ENCODE measurements at places on chromosomes 7 and 10.

GRCh38 chr10:29437871-29438270 is 149.0 kb downstream of the LYZL1 start:
- DNase-seq = no peak
- H3K4me1 ChIP-seq = no peaks in the 10 kb centered on the region
- H3K27me3 ChIP-seq = no peaks in the 10 kb centered on the region
- H3K4me3 ChIP-seq = no peak overlapping the region

DNA sequence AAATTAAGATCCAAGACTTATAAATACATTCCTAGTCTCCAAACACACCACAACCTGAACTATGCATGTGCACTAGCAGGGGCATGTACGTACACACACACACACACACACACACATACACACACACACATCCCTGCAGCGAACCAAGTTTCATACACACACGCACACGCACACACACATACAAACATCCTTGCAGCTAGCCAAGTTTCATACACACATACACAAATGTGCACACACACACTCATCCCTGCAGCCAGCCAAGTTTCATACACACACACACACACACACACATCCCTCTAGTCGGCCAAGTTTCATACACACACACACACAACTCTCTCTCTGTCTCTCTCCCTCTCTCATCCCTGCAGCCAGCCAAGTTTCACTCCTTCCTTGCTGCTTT is 82.7 kb upstream of the WIPF3 start:
- H3K4me1 ChIP-seq = no peaks in the 10 kb centered on the region
- no peak for DNase-seq

DNA sequence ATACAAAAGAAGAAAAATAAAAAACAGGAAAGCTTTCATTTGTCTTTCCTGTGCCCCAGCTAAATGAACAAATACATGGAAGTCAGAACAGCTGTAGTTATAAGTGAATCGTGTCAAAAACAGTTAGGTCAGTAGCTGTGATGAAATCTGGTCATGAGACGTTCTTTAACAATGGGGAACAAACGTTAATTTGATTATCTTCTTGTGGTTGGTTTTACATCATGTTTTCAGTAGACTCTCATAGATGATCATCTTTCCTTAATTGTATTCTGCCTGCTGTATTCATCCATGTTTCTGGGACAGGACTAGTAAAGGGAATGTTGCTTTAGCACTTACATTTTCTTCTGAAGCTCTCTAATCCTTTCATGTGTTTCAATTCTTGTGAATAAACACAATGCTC is 97.0 kb downstream of the PCLO start:
- no peak for DNase-seq
- no peaks in the 10 kb centered on the region for H3K36me3 ChIP-seq
- H3K4me1 ChIP-seq = no peaks in the 10 kb centered on the region
- no peak overlapping the region for H3K27ac ChIP-seq

- no peaks in the 10 kb centered on the region for H3K36me3 ChIP-seq
- H3K27ac ChIP-seq = no peak overlapping the region
- H3K4me1 ChIP-seq = no peaks in the 10 kb centered on the region
- no peak for DNase-seq
- H3K27me3 ChIP-seq = no peaks in the 10 kb centered on the region
Measured at GRCh38 chr10:34957531-34957930, 132.6 kb downstream of the CUL2 start.

DNA sequence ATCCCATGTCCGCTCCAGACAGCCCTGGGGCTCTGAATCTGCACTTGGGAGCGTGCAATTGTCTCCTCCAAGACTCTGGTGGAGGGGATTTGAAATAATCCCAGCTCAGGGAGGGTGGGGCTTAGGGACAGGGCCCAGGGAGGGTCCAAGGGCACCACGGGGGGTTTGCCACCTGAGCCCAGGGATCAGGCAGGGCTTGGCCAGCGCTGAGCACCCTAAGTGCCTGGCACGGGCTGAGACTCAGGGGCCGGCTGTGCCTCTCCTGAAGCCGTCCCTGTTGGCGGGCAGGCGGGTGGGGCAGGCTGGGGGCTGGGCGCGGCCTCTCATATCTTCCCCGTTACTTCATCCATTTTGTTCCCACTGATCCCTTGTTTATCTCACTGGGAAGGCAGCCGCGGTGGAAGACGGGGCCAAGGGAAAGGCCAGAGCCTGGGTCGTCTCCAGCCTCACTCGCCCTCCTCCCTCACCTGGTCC is 41.8 kb upstream of the ELN start:
- H3K4me3 ChIP-seq = no peak overlapping the region
- no peak for DNase-seq
- no peaks in the 10 kb centered on the region for H3K4me1 ChIP-seq
- H3K27ac ChIP-seq = no peak overlapping the region
- no peaks in the 10 kb centered on the region for H3K27me3 ChIP-seq

GRCh38 chr7:30450240-30450982 is 28.2 kb downstream of the NOD1 start:
- H3K27ac ChIP-seq = no peak overlapping the region
- no peaks in the 10 kb centered on the region for H3K27me3 ChIP-seq
- no peaks in the 10 kb centered on the region for H3K4me1 ChIP-seq

- H3K27ac ChIP-seq = no peak overlapping the region
- H3K4me1 ChIP-seq = peaks cover 10% of the 10 kb centered on the region
- no peaks in the 10 kb centered on the region for H3K36me3 ChIP-seq
- H3K27me3 ChIP-seq = peaks cover 7% of the 10 kb centered on the region
- DNase-seq = no peak
Measured at GRCh38 chr7:26372249-26372648, 80.6 kb downstream of the SNX10 start.

GRCh38 chr10:76035206-76036110 is 604.0 kb downstream of the LRMDA start:
- no peak for DNase-seq
- no peaks in the 10 kb centered on the region for H3K4me1 ChIP-seq
- no peaks in the 10 kb centered on the region for H3K36me3 ChIP-seq

DNA sequence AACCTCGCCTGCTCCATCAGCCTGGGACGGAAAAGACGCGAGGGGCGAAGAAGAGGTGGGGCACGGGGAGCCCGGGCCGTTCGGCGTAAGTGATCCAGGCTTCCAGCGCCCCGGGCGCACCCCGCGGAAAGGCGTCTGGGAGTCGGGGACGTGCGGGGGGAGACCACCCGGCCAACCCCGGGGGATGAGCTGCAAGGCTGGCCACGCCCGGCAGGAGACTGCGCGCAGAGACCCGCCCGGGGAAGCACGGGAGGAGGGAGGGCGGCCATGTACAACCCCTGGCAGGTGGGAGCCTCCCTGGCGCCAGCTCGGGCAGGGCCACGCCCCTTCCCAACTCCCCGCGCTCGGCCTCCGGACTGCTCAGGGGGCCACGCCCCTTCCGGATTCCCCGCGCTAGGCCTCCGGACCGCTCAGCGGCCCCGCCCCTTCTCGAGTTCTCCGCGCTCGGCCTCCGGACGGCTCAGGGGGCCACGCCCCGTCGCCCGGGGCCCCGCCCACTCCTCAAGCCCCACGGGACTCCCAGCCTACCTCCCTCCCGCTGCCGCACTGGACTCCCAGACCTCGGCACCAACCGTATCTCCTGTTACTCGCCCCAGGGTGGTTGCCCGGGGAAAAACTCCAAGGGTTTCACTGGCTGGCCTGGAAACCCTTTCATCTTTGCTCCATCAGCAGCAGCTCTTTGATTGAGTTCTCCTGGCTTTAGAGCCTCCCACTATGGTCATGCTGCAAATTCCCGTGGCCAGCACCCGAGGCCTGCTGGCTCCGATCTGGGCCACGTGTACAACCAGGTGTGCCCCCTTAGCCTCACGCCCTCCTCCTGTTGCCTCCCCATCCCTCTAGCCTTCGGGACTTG is 284.4 kb downstream of the ZEB1 start:
- H3K4me3 ChIP-seq = peak overlapping the region; percentile 61
- H3K27ac ChIP-seq = no peak overlapping the region
- peaks cover 10% of the 10 kb centered on the region for H3K4me1 ChIP-seq
- peak; percentile 60 for DNase-seq

DNA sequence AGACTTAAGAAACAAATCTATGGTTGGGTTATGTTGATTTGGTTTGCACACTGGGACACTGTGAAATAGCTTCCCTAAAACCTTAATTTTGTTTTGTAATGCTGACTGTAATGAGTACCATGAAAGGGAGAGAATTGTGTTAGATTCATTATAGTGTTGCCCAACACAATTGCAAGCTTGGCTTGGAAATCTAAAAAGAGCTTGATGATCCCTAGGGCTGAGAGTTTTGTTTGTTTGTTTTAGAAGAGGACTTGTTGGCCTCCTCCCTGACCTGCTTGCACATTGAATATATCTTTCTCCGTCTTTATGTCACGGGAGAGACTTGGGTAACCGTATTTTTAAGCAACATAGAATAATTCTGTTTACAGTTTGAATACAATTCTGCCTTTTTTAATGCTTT is 410.1 kb downstream of the ARL4A start:
- H3K4me1 ChIP-seq = no peaks in the 10 kb centered on the region
- DNase-seq = no peak
- no peak overlapping the region for H3K4me3 ChIP-seq
- no peaks in the 10 kb centered on the region for H3K36me3 ChIP-seq
- no peaks in the 10 kb centered on the region for H3K27me3 ChIP-seq

- no peak overlapping the region for H3K4me3 ChIP-seq
- H3K27me3 ChIP-seq = no peaks in the 10 kb centered on the region
- H3K4me1 ChIP-seq = no peaks in the 10 kb centered on the region
- no peaks in the 10 kb centered on the region for H3K36me3 ChIP-seq
- H3K27ac ChIP-seq = no peak overlapping the region
Measured at GRCh38 chr7:19322002-19322401, 176.8 kb upstream of the FERD3L start.

GRCh38 chr10:27709304-27709703 is 36.3 kb downstream of the MKX start:
- no peak overlapping the region for H3K27ac ChIP-seq
- H3K27me3 ChIP-seq = peaks cover 6% of the 10 kb centered on the region
- no peak overlapping the region for H3K4me3 ChIP-seq
- H3K36me3 ChIP-seq = no peaks in the 10 kb centered on the region
- no peaks in the 10 kb centered on the region for H3K4me1 ChIP-seq
